ENCODE measurements at places on chromosomes 5 and 9.
A peak's percentile ranks its signal among the peaks of the same experiment; 100 is the strongest.

GRCh38 chr5:128276537-128277216 lies 193.1 kb downstream of the SLC12A2 start:
- no peak for DNase-seq

GRCh38 chr5:116733991-116734975 lies 159.7 kb upstream of the SEMA6A start:
- peak; percentile 23 for DNase-seq

DNA sequence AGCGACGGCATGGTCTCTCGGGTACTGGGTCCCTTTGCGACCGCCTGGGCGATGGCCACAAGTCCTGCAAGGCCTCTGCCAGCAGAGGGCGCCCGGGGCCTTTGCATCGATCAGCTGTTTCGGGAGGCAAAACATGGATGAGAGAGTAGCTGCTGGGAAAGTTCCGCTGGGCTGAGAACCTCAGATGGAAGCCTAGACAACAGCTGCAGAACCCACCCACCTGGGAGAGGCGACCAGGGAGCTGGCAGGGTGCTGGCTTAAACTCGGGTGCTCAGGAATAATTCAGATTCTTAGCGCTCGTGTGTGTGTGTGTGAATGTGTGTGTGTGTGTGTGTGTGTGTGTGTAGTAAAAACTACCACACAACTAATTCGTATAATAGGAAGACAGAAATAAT lies 50.0 kb downstream of the TRIM32 start:
- DNase-seq, result peak; percentile 67

DNA sequence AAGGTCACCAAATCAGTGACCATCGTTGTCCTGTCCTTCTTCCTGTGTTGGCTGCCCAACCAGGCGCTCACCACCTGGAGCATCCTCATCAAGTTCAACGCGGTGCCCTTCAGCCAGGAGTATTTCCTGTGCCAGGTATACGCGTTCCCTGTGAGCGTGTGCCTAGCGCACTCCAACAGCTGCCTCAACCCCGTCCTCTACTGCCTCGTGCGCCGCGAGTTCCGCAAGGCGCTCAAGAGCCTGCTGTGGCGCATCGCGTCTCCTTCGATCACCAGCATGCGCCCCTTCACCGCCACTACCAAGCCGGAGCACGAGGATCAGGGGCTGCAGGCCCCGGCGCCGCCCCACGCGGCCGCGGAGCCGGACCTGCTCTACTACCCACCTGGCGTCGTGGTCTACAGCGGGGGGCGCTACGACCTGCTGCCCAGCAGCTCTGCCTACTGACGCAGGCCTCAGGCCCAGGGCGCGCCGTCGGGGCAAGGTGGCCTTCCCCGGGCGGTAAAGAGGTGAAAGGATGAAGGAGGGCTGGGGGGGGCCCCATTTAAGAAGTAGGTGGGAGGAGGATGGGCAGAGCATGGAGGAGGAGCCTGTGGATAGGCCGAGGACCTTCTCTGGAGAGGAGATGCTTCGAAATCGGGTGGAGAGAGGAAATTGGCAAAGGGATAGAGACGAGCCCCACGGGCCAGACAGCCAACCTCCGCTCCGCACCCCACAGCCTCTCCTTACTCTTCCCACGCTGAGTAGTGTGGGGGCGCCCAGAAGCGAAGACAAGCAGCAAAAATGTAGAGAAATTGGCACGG lies 1.7 kb downstream of the RXFP3 start:
- DNase-seq, result no peak

DNA sequence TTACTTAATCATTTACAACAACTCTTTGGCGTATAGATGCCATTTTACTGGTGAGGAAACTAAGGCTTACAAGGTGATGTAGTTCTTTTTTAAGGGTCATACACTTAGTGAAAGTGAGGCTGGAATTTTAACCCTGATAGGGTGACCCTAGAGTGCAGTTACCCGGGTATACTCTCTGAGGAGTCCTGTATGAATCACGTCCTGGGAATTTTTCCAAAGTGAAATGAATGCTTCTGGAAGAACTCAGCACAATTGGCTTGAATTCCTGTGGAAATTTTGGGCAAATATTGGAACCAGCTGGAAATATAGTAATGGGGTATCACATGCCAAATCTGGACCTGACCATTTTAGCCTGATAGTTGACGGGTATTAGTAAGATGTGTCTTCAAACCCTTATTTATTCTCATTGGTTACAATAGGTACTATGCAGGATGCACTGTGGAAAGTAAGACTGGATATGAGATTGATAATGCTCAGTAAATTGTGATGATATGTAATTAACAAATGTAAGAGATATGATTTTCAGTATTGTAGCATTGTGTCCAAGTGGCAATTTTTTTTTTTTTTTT lies 14.8 kb downstream of the SUB1 start:
- DNase-seq, result no peak

- no peak for DNase-seq
Observed at GRCh38 chr9:137552022-137552768, 516 bp downstream of the MRPL41 start.

GRCh38 chr5:113495422-113495841 lies 7.2 kb upstream of the MCC start:
- no peak for DNase-seq

GRCh38 chr5:17748941-17749340 lies 114.7 kb downstream of the TAF11L14 start:
- DNase-seq, result no peak

- no peak for DNase-seq
Observed at GRCh38 chr5:72034770-72035169, 72.5 kb upstream of the MAP1B start.

DNA sequence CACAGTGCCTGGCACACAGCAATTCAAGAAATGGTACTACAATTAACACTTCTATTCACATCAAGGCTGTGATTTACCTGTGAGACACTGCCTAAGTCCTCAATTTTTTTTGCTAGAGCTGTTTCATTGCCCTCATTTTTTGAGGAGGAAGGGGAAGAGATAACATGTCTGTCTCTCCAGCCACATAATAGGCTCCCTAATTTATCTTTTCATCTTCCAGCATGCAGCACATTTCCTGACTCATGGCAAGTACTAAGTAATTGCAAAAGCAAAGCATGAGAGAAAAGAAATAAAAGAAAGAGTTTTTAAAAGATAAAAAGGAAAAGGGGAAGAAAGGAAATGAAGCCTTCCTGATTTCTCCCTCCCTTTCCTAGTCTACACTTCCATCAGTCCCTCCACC lies 26.9 kb upstream of the RNF38 start:
- no peak for DNase-seq

- no peak for DNase-seq
Observed at GRCh38 chr5:62496876-62497275, 81.7 kb upstream of the LRRC70 start.

DNA sequence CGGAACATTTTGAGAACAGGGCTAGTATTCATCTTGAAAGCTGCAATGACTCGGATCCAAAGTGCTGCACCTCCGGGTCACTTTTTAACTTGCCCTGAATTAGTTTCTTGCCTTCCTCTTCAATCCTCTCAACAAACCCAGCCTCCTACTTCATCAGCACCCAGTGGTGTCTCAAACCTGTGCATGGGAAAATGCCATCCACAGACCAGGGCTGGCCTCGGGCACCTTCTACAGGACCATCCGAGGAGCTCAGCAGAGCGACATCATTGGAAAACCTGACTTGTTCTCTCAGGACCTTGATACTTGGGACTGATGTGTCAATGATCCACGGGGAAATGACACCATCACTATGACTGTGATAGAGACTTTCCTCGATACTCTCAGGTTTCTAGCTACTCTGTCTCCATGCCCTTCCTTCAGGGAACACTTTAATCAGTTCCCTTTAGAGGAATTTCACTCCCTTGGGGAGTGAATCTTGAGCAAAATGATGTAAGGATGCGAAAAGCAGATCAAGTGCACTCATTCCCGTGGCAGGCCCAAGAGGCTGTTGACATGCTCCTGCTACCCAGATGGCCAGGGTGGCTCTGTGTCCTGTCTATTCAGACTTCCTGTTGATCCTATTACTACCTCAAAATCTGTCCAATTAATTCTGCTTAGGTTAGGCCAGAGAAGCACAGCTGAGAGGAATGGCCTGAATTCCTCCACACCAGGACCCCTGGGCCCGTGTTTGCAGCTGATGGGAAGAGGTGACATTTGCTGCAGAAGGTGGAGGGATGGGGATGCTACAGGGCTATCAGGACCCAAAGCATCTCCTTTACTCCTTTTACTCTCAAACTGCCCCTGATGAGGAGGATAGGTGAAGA lies 96.5 kb upstream of the SLC25A48 start:
- no peak for DNase-seq
